ENCODE measurements at places on chromosomes 7 and 10. TPM values are rescaled to one million over a fixed set of nuclear protein-coding genes. Genes with fewer than 3 reads are reported as not detected.

Gene SFXN2
- 20.3 TPM for total RNA-seq

Gene NAPEPLD
- total RNA-seq = 25.0 TPM

GRCh38 chr7:21192657-21193056 lies 235.2 kb upstream of the SP4 start:
- H3K4me3 ChIP-seq = no peak overlapping the region
- H3K27ac ChIP-seq = no peak overlapping the region
- H3K27me3 ChIP-seq = no peaks in the 10 kb centered on the region

DNA sequence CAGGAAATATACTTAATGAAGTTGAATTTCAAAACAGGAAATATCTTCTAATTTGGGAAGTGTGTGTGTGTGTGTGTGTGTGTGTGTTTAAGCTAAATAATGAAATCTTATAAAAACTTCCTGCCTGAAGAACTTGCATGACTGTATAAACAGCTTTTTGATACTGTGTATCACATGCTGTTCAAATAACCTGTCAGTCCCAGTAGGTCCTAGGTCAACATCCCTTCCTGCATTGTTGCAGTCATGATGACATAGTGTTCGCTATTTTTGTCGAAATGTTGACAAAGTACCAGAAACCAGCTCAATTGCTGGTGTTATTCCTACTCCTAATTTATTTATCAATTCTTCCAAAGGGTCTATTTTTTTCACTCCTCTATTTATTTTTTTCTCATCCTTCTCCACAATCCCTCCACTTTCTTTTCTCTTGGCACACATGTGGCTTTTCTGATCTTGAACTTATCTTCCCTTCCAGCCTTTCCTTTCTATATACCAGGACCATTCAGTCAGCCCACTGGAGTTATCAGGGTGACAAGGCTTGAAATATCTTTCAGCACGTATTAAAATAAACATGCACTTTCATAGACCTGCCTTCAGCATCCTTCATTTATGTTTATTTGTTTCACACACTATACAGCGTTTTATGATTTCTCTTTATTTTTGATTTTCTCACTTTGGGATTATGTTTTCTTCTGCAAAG lies 115.8 kb downstream of the PLXDC2 start:
- no peak overlapping the region for H3K4me3 ChIP-seq
- no peak for DNase-seq

GRCh38 chr7:132655131-132655727 lies 79.0 kb upstream of the PLXNA4 start:
- H3K4me3 ChIP-seq = no peak overlapping the region
- no peak for DNase-seq
- no peaks in the 10 kb centered on the region for H3K27me3 ChIP-seq
- no peaks in the 10 kb centered on the region for H3K36me3 ChIP-seq
- H3K4me1 ChIP-seq = no peaks in the 10 kb centered on the region
- no peak overlapping the region for H3K27ac ChIP-seq
